ENCODE measurements at places on chromosomes 12 and 14.

DNA sequence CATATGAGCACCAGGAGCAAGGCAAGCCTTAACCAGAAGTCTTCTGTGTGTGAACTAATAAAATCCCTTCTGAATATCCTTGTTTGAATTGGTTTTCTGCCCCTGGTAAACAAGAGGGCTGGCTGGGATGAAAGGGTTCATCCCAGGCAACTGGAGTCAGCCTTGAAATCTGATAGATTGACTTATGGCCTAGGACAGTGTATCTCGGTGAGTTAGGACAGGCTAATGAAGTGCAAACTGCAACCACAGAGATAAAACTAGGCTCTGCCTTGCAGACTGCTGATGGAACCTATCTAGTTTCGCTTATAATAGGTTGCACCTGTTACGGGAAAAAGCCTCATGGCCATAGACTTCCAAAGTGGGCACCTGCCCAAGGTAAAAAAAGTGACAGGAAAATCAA, 451.9 kb upstream of the NOVA1 start:
- DNase-seq: no peak

GRCh38 chr12:116455540-116456329, 103.4 kb upstream of the MAP1LC3B2 start:
- no peak for DNase-seq

DNA sequence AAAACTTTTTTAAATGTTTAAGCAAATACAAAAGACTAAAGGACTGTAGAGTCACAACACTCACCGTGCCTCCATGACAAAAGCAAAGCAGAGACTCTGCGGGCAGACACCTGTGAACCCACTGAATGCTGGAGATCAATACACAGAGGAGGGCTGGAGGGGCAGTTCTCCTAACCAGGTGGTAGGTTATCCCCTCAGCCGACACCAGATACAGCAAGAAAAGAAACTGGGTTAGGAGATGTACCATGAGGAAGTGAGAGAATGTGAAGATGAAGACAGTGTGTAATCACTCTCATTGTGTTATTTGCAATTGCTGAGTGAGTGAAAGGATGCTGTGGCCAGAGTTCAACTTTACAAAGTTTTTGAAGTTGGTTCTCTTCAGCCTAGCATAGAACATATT, 480.3 kb downstream of the BCL11B start:
- DNase-seq: no peak

GRCh38 chr12:101945369-101946232, 68.2 kb downstream of the DRAM1 start:
- no peak for DNase-seq

DNA sequence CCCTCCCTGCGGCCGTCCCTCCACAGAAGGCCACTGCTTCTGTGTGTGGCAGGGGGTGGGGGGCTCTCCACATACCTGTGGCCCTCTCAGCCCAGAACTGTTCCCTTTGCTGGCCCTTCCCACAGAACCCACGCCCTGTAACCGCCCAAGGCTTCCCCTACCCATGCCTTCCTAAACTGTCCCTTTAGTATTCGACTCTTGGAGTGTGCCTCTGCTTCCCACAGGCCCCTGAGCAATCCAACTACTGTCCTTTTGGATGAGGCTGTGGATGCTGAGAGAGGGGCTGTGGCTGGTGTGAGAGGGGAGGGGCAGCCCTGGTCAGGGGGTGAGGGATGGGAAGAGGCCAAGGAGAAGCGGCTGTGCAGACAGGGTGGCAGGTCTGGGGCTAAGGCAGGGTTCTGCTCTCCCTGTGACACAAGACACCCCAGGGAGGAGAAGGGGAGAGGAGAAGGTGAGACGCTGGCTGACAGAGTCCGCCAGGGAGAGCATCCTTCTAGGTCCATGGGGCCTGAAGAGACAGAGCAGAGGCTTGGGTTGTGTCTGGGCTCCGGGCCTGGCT, 46.0 kb downstream of the DLK1 start:
- no peak for DNase-seq

- peak; percentile 74 for DNase-seq
Observed at GRCh38 chr14:61562321-61563161, 132.8 kb upstream of the HIF1A start.

- no peak for DNase-seq
Observed at GRCh38 chr14:75040507-75040906, 10.8 kb downstream of the MLH3 start.

- DNase-seq: peak; percentile 77
Observed at GRCh38 chr14:75295491-75296345, 17.1 kb downstream of the FOS start.

GRCh38 chr12:118377884-118378470, 1.6 kb downstream of the SUDS3 start:
- peak; percentile 64 for DNase-seq

DNA sequence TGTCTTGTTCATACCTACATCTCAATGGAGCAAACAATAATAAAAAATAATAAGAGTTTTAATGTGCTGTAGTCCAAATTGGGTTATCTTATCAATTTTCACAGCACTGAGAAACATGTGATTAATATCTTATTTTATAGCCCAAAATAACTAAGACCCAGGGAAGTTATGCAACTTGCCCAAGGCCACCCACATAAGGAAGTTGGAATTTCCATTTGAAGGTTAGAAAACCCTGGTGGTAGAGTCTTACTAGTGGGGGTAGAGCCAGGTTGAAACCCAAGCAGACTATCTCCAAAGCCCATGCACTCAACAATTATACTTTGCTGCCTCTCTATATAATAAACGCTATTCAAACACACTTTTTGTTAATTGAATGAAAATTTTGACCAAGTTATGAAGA, 270.0 kb upstream of the CAND1 start:
- DNase-seq: no peak

DNA sequence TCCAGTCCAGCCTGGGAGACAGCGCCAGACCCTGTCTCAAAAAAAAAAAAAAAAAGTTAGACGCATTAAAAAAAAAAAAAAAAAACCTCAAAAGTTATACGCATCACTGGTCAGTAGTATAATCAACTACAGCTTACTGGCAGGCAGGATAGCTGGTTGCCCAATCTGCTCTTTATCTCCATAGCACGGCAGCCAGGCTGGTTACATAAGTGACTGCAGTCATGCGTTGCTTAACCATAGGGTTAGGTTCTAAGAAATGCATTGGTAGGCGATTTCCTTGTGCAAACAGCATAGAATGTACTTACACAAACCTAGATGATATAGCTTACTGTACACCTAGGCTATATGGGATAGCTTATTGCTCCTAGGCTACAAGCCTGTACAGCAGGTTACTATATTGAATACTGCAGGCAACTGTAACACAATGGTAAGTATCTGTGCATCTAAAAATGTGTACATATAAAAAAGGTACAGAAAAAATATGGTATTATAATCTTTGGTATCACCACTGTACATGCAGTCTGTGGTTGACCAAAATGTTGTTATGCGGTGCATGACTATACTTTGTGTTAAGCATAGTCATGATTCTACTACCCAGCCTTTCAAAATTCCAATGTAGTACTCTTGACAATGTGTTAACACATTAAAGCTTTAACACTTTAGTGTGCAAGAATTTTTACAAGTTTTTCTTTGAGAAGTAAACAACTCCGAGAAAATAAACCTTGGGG, 8.1 kb downstream of the L2HGDH start:
- no peak for DNase-seq

DNA sequence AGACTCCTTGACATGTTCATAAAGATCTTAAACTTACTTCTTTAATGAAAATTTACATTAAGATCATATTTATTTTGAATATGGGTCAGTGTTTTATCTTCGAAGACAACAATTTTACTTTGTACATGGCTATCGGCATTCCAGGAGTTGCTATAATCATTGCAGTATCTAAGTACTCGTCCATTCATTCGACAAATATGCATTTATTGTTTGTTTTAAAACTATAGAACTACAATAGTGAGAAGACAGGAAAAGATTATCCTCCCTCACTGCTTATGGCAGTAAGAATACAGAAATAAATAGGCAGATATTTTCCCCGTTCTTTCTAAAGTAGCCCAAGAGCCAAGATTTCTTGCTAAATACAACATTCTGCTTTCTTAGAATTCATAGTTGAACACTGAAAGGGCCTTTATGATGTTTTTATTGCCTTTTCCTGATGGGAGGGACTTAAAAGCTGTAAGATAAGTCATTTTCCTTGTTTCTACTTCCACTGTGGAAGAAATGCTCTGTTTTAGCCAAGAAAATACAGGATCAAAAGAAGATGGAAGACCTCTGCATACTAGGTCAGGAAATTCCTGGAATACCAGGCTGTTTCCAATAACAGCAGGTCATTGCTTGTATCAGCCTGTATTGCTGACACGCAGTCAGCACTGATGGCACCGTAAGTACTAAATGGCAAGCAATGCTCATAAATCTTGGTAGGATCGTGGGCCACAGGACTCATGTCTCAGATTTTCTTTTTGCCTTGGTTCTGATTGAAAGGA, 521.0 kb upstream of the ATP2B1 start:
- DNase-seq: no peak

- no peak for DNase-seq
Observed at GRCh38 chr12:21819236-21819635, 44.7 kb upstream of the KCNJ8 start.

- DNase-seq: no peak
Observed at GRCh38 chr14:73973497-73973896, 23.4 kb downstream of the COQ6 start.

GRCh38 chr12:64544371-64545080, 65.8 kb upstream of the RASSF3 start:
- DNase-seq: no peak

- peak; percentile 57 for DNase-seq
Observed at GRCh38 chr12:53499266-53500141, at the start of gene MAP3K12. MAP3K12 (minus strand) TSS chr12:53499458; CDS start chr12:53487391, 12,067 bp downstream.

- DNase-seq: no peak
Observed at GRCh38 chr14:95056476-95056875, 100.9 kb downstream of the DICER1 start.

- DNase-seq: no peak
Observed at GRCh38 chr12:94074980-94075629, 73.3 kb upstream of the PLXNC1 start.

GRCh38 chr12:93387780-93388179, 10.1 kb downstream of the NUDT4 start:
- DNase-seq: peak; percentile 83

DNA sequence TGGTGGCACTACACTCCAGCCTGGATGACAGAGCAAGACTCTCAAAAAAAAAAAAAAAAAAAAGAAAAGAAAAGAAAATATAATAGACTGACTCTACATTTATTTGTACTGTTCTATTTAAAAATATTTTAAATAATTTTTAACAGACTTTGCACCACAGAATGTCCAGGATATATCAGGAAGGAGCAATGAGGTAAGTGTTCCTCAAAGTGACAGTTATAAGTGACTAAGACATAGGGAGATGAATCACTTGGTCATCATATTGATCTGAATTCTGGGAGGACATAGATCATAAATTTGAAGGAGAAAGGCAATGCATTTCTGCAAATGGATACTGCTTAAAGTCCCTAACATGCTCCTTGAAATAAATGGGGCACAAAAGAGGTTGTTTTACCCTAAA, 221.5 kb downstream of the KCNC2 start:
- DNase-seq: no peak

DNA sequence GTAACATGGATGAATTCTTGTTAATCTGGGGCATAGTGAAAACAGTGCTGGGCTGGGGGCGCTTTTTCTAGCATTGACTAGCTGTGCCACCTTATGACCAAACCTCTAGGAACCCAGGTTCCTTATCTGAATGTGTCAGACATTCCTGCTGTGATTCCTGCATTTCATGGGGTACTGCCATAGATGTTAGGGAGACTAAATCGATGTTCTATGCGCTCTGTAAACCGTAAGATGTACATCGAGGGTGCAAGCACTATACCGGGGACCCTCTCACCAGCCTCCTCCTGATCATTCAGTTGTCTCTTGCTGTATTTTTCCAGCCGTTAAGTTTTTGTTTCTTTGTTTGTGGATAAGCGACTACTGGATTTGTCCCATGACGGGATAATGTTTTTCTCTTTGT, 170.9 kb upstream of the PARP11 start:
- DNase-seq: no peak

GRCh38 chr12:45880533-45880932, 109.8 kb downstream of the SCAF11 start:
- DNase-seq: no peak

DNA sequence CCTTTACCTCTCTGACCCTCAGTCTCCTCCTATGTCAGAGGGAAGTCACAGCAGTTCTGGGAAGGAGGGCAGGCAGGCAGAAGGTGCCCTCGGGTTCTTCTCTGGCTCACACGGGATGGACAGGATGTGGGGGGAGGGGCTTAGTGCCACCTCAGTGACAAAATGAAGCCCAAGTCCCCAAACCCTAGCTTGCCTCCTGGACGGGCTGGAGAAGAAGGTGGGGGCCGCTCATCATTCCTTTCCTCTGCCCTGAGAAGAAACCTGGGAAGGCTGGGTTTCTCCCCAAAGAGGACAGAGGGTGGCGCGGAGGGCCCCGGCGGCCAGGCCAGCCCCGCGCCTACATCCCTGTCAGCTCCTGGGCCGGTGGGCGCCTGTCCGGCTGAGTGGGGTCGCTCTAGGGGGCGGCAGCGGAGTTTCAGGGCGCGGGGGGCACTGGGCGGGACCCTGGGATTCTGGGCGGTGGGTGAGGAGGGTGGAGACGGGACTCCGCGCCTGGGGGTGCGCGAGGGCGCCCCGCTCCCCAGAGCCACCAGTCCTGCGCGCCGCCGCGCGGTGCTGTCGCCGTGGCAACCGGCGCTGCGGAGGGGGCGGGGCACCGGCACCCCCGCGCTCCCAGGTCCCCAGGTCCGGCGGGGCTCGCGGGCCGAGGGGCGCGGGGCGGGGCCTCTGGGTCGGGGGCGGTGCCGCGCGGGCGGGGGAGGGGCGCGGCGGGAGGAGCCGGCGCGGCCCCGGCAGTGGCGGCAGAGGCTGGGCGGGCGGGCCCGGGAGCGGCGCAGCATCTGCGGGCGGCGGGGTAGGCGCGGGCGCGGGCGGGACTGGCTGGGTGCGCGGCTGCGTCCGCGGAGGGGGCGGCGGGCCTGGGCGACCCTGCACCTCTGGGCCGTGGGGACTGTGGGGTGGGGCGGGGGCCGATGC, at the start of gene TMEM121:
Gene TMEM121 (plus strand): TSS at position 723 of the 915 bp plus-strand sequence. CDS start 2,252 bp downstream, outside the sequence.
- DNase-seq: peak; percentile 25

DNA sequence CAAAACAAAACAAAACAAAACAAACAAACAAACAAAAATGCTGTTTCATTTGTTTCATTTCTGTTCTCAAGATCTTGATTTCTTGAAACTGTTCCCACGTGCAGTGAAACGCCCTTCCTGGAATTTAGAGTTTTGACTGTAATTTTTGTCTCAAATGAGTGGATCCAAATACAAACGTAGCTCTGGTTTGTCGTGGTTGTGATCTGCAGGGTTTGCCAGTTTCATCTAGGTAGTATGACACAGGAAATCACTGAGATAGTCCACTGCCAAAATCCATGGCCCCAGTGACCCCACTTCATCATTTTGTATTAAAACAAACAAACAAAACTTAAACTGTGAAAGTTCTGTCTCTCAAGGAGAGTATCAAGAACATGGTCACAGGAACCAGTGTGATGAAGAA, 838.6 kb downstream of the BCL11B start:
- DNase-seq: peak; percentile 7

- DNase-seq: no peak
Observed at GRCh38 chr14:36844443-36845195, 183.0 kb downstream of the PAX9 start.

DNA sequence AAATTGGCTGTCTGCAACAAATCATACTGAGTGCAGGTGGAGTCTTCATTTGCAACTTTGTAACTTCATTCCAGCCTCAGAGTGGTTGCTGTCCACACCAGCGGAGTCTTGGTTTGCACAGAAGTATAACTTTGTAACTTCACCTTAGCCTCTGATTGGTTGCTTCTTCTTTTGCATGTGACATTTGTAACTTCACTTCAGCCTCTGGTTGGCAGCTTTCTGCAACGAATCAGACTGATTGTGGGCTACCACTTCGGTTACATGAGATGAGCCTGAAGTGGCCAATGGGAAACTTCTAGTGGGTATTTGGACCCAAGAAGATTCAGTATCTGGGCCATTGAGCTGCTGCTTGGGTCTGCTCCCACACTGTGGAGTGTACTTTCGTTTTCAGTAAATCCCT, 17.8 kb downstream of the RASSF8 start:
- no peak for DNase-seq

All from stimulated activated CD4-positive, alpha-beta T cell treated with anti-CD3 and anti-CD28 coated beads, Interleukin-1b, Interleukin-23, amount 100 ng/mL, for 48 hours (primary cell).